Stimulated activated CD8-positive, alpha-beta memory T cell treated with anti-CD3 and anti-CD28 coated beads, Interleukin-4, amount 100 ng/mL, for 4 hours (primary cell): ENCODE measurements at places on chromosomes 3 and 15.

DNA sequence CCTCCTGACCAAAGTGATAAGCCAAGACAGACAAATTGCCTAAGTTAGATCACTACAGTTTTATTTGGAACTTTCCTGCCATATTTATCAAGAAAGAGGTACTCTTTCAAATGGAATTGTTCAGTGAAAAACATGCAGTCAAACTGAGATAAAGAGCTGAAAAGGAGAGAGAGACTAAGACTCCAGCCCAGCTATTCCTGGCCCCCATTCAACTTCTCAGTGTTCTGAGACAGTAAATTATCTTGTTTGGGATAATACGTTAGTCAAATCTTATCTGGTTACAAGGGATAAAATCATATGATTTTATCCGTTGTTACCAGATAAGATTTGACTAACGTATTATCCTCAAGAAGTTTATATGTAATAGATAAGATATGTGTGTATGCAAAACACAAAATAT lies 67.6 kb upstream of the CMC1 start:
- DNase-seq: no peak

DNA sequence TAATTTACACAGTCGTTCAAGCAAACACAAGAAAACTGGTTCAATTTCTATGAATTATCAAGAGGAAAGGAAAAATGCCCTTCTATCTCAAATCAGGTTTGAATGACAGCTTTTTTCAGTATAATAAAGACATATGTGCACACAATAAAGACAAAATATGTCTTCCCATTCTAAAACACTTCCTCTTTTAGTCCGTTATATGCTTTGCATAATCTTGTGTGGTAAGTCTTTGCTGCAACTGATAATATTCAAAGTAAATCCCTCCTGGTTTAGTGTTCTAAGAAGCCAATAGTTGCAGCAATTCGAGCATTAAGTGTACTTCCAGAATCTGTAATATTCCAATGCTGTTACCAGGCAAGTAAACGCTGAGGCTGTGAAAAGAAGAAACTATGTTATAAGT lies 43.7 kb upstream of the MAPKBP1 start:
- DNase-seq: no peak

DNA sequence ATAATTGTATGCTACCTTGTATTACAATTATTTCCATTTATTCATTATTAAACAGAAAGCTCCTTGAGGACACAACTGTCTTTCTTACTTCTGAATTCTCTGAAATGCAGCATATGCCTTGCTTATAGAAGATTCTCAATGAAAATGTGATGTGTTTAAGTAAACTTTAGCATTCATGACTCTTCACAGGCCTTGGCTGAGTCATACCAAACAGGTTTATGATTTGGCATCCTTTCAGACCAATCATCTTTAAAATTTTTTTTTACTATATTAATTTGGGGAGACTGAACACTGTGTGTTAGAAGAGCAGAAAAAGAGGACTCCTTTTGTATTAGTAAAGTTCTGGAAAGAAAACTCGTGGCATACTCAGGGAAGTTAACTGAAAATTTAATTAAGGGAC lies 6.4 kb upstream of the GALK2 start:
- no peak for DNase-seq

GRCh38 chr3:84194029-84194428 lies 764.8 kb upstream of the CADM2 start:
- DNase-seq: no peak

GRCh38 chr15:40323953-40324937 lies 753 bp downstream of the INAFM2 start:
- DNase-seq: no peak

- no peak for DNase-seq
Observed at GRCh38 chr3:112136959-112137693, 4.1 kb upstream of the GCSAM start.

- no peak for DNase-seq
Observed at GRCh38 chr3:141499284-141499683, 12.5 kb downstream of the RASA2 start.

GRCh38 chr3:44029100-44029499 lies 212.6 kb upstream of the TOPAZ1 start:
- no peak for DNase-seq

- no peak for DNase-seq
Observed at GRCh38 chr15:72559781-72560180, 85.7 kb downstream of the ARIH1 start.

DNA sequence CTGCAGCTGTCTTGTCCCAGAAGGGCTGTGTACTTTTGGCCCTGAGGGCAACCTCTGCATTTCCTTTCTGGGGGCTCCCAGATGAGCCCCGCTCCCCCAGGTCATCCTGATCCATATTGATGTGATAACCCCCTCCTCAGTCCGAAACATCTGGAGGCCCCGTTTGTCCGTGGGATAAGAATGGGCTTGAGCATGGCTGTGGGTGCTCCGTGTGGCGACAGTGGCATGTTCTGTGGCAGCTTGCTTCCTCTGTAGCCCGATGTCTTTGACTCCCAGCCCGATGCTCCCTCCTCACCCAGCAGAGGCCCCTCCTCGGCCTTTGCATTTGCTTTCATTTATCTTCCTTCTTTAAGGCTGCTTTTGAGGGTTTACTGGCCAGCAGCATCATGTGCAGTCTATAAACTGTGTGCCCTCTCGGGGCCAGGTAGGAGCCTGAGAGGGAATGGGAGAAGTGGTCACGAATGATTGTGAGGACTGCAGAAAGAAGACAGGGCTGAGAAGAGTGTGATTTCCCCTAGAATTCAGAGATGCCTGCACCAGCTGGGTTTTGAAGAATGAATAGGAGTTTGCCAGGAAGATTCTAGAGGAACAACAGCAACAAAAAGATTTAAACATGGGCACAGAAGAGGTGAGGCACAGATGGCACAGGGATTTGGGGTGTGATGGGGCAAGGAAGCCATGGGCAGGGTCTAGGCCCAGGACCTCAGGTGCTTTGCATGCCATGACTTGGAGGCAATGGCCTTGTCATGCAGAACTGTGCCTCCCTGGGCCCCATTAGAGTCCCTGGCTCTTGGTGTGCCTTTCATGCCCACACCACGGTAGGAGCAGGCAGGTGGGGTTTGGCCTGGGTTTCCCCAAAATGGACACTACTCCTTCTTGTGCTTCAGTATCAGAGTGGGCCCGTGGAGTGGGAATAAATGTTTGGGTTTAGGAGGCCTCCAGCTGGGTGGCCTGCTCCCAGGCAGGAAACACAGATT lies 34.2 kb downstream of the APBA2 start:
- no peak for DNase-seq

- no peak for DNase-seq
Observed at GRCh38 chr3:39189959-39190269, 2.5 kb downstream of the XIRP1 start.

GRCh38 chr3:124986192-124987143 lies 51.9 kb upstream of the MUC13 start:
- DNase-seq: no peak

GRCh38 chr15:39362821-39363561 lies 217.9 kb upstream of the THBS1 start:
- no peak for DNase-seq

DNA sequence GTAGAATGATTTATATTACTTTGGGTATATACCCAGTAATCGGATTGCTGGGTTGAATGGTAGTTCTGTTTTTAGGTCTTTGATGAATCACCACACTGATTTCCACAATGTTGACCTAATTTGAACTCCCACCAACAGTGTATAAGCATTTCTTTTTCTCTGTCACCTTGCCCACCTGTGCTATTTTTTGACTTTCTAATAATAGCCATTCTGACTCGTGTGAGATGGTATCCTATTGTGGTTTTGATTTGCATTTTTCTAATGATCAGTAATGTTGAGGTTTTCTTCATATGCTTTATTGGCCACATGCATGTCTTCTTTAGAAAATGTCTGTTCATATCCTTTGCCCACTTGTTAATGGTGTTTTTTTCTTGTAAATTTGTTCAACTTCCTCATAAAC lies 340.8 kb downstream of the PLOD2 start:
- DNase-seq: no peak

- DNase-seq: no peak
Observed at GRCh38 chr15:56187665-56188064, 56.0 kb downstream of the RFX7 start.

- DNase-seq: no peak
Observed at GRCh38 chr3:4029135-4029534, 229.9 kb downstream of the LRRN1 start.
